AG20443 (cell line): ENCODE measurements at places on chromosomes 3 and 15.

DNA sequence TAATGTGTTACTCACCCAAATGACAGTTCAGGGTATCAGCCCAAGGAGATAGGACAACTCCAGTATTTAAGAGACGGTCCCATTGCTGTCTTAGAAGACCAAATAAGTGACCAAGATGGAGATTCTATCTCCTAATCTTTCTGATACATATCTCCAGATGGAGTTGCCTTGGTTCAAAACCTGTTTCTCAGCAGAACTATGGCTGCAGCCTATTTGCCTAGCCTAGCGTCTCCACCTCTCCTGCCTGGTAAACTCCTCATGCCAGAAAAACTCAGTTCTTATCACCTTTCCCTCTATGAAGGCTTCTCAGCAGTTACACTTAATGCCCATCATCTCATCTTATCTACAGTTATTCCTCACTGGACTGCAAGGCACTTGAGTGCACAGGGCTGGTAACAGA is 1.2 kb upstream of the CSPG5 start:
- DNase-seq = no peak

DNA sequence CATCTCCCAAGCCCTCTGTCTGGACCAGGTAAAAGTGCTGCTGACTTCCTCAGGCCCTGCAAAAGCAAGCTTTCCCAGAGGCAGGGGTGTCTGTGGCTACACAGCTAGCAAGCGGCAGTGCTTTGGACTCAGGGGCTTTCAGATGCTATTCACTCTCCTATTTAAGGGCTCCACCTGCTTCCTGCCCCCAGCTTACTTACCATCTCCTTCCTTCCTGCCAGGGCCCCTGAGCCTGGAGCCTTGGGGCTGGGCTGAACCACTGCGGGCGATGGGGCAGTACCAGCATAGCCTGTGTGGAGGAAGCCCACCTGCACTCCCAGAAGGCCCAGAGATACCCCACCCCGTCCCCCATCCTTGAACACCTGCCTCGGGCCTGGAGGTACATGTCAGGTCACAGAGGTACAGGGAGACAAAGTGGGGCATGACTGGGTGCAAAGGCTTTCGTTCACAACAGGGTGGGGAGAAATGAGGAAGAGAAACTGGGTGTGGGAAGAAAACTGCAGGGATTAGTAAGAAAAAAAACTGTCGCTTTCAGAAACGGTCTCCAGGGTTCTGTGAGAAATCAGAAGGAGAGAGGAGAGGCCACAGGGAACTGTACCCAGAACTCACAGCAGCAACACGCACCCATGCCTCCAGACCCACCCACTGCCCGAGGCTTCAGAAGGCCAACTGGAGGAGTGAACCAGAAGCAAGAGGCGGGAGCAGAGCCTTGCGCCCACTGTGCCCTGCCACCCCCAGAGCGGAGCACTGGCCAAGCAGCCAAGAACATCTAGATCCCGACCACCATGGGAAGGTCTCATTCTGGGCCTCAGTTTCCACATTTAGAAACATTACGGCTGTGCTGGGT is 49.5 kb downstream of the CCDC12 start:
- DNase-seq = no peak

GRCh38 chr15:96068897-96069296 is 261.6 kb upstream of the NR2F2 start:
- DNase-seq = no peak

- DNase-seq = peak; percentile 60
Measured at GRCh38 chr15:68149059-68149458, 56.1 kb downstream of the CALML4 start.

DNA sequence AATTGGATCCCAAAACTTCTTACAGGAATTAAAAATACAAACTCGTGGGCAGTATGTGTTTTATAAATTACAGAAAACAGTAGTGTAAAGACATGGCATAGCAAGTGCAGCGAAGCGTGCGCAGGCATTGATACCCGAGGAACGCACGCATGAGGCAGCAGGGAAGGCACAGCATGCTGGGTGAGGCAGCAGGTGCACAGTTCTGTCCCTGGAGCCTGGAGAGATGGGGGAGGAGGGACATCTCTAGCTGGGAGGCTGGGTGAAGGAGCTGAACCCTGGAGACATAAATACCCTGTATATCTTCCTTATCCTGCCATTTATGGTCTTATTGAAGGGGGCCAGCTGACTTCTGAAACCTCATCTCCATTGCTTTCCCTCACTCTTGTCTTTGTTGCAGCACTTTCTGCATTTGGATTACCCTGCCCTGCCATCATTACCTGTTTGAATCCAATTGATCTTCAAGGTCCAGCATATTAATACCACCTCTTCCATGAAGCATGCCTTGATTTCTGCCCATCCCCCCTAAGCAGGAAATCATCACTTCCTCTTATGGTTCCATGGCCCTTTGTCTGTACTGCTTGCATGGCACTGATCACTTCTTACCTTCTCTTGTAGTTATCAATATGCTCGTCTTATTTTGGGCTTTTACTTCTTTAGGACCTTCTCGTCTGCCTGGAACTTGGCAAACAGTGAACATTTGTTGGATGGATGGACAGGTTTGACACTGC is 20.5 kb downstream of the LPP start:
- DNase-seq = no peak

DNA sequence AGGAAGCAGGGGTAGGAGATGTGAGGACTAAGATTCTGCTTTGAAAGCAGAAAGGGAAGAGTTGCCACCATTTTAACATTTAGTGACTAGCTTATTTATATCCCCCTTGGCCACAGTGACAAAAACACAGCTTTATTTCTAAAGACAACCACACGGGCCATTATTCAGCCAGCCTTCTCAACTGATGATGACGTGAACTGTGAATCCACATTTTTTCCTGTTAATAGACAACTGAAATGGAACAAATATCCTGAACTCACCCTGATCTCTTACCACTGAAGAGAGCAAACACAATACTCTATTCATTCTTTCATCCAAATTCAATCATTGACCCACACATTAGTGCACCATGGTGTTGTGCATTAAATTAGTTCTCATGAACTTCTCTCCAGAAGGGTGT is 145.1 kb downstream of the TNIK start:
- DNase-seq = no peak

DNA sequence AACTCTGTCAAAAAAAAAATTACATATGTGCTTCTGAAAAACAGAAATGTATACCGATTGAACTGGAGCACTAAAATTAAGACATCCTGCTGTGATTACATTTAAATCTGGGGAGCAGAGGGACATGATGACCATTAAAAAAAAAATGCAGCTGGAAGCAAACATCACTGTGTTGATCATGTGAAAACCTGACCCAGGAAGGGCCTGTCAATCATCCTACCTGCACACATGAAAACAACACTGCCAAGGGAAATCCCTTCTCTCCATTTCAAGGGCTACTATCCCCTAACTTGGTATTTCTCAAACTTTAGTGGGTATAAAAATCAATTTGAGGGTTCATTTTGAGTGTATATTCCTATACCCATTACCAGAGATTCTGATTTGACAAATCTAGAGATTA is 719.9 kb upstream of the CBLB start:
- DNase-seq = no peak

GRCh38 chr15:78127882-78128281 is 3.4 kb downstream of the CIB2 start:
- peak; percentile 4 for DNase-seq

DNA sequence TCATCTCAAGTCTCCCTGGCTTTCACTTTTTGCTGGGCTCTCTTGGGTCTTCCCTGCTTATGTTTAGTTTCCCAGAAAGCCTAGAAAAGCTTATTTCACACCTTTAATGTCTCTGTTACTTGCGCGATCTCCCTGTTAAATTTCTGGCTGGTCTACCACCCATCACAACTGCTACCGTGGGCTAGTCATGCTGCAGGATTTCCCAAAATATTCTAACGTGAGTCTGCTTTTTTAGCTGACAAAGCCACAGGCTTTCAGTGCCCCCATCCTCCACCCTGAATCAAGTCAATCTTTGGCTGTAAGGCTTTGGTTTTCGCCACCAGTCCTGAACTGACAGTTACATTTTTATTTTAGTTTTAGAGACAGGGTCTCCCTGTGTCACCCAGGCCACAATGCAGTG is 74.1 kb downstream of the SUMF1 start:
- no peak for DNase-seq
